CD4-positive, alpha-beta T cell treated with Interferon alpha-2 for 1 hour (primary cell): ENCODE measurements at places on chromosomes 2 and 18.
A peak's percentile ranks its signal among the peaks of the same experiment; 100 is the strongest.

GRCh38 chr2:165529130-165529529 is 59.6 kb downstream of the CSRNP3 start:
- no peak for DNase-seq

DNA sequence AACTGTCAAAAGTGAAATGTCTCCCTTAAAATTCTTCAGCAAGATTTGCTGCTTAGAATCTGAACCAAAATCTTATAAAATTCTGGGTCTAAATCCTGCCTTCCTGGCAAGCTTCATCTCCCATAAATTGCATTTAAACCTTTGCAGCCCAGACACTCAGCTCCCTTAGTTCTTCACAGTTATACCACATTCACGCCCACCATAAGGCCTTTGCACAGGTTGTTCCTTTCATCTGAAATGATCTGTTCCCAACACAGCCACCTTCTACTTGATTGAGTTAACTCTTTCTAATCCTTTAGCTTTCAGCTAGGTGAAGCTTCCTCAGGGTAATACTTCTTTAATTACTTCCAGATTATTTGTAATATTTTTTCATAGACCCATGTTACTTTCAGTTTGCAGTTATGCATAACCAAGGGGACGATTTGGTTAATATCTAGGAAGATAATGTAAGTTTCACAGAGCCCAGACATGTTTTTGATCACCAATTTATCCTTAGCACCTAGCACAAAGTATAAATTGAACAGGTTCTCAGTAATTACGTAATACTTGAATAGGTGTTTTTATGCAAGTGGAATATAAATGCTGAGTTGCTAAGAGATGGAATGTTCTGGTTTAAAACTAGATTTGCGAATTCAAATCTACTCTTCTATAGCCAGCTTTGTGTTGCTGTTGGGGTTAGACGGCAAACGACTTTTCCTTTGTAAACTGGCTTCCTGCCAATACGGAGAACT is 779.7 kb upstream of the PKDCC start:
- no peak for DNase-seq

GRCh38 chr2:18650221-18650620 is 60.9 kb upstream of the NT5C1B start:
- no peak for DNase-seq

- DNase-seq = no peak
Observed at GRCh38 chr18:75981102-75981501, 513.9 kb downstream of the ZNF516 start.

- DNase-seq = peak; percentile 24
Observed at GRCh38 chr2:201419057-201419635, 32.1 kb downstream of the TRAK2 start.

DNA sequence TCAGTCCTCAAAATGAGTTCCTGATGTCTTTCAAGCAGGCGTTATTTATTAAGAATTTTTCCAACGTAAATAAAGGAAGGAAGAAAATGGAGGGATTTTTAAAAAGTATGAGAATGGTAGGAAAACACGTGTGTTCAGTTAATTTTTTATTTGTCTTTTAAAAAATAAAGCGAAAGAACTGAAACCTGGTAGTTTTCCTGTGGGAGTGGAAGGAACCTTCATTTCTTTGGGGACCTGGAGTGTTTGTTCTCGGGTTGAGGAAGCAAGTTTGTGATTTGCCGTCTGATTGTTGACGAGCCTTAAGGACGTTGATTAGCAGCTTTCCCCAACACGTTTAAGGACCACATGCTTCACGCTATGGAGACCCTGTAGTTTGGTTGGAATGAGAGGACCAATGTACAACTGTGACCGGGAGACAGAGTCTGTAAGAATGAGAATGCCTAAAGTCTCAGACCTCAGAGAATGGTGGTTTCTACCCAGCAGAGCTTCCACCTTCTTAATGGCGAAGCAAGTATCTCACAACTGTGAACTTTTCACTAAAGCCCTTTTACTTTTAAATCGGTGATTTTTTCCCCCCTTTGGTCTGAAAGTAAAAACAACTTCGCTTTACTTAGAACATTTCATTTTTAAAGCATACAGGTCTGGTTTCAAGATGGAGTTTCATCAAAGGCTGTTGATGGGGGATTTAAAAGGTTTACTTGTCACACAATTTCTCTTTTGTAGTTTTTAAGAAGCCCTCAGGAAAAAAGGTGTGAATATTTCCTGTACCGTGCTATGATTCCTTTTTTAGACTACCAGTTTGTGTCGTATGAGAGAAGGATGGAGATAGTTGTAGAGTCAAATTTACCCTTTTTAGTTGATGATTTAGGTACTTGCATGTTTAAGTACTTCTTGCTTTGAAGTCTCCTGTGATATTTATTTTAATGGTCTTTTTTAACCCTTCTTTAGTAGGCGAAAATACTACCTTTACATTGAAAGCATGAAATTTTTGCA is 1.4 kb downstream of the TTC39C start:
- no peak for DNase-seq

- DNase-seq = no peak
Observed at GRCh38 chr18:2896990-2897389, 50.2 kb downstream of the EMILIN2 start.

GRCh38 chr2:111121028-111121827 is 514 bp downstream of the BCL2L11 start:
- peak; percentile 38 for DNase-seq

DNA sequence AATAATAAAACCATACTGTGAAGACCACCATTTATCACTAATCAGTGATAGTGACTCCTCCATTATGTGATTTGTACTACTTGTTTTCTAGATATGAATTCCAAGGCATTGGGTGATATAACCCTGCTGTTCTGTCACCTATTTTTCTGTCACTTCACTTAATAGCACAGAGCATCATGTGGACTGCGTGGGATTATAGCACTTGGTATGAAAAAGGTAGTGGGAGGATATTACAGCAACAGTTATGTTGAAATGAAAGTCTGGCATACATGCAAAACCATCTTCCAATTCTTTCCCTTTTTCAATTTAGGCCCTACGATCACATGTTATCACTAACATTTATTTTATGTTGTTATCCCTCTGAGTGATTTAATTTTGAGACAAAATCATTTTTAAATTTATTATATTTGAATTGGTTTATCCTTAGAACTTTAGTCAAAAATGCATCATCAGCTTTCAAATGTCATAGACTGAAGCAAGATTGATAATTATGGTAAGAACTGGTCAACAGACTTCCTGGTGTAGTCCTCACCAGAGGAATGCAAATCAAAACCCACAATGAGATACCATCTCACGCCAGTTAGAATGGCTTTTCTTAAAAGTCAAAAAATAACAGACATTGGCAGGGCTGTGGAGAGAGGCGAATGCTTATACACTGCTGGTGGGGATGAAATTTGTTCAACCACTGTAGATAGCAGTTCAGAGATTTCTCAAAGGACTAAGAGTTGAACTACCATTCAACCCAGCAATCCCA is 242.6 kb downstream of the IKZF2 start:
- DNase-seq = no peak
